Dermis microvascular lymphatic vessel endothelial cell (primary cell): ENCODE measurements at places on chromosomes 1 and 21. TPM values are rescaled to one million over a fixed set of nuclear protein-coding genes. Genes with fewer than 3 reads are reported as not detected.
A peak's percentile ranks its signal among the peaks of the same experiment; 100 is the strongest.

DNA sequence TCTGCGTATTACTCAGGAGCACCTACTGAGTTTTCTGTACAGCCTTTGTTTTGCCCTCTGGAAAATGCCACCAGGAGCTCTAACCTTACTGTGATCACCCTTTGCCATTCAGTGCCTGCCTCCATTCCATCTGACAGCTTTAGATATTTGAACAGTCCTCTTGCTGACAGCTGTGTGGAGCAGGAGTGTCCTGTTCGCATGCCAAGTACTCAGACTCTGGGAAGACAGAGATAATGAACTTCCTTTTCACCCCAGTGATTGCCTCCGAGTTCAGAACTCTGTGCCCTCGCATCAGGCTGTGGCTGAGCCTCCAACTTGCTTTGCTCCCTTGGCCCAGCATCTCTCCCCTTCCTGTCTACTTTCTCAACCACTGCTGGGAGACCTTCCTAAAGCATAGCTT lies 74.0 kb downstream of the CACNA1E start:
- no peak for DNase-seq

DNA sequence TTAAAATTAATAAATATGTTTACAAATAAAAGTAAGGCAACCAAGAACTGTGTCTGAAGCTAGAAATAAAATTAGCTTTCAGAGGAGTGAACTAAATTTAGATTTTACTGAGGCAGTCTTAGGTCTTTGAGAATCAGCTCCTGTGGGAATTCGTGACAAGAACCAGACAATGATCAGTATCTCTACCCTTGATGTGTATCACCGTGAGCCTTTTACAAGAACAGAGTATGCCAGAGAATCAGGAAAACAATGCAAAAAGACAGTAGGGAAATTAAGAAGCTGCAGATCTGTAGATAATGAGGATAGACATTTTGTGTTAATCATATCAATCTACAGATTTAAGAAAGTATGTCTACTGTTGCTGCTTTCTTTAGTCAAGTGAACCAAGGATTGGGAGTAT lies 351.0 kb downstream of the COL11A1 start:
- no peak for DNase-seq

- DNase-seq, result no peak
These were observed 1.8 kb downstream of the CD101 start for GRCh38 chr1:117003223-117003875.

- no peak for DNase-seq
These were observed 569.5 kb downstream of the PTPRU start for GRCh38 chr1:29805896-29806160.

- DNase-seq, result no peak
These were observed 5.1 kb upstream of the OLIG1 start for GRCh38 chr21:33064623-33065390.

- no peak for DNase-seq
These were observed 105.0 kb downstream of the LEPR start for GRCh38 chr1:65525266-65526048.

- DNase-seq, result peak; percentile 65
These were observed 150.7 kb downstream of the TOMM20 start for GRCh38 chr1:234977875-234978396.

GRCh38 chr1:207064561-207064960 lies 11.5 kb downstream of the PFKFB2 start:
- no peak for DNase-seq

GRCh38 chr1:156677616-156678596 lies 699 bp upstream of the NES start:
- DNase-seq, result peak; percentile 64

- no peak for DNase-seq
These were observed 31.2 kb upstream of the IL20 start for GRCh38 chr1:206834217-206834616.

DNA sequence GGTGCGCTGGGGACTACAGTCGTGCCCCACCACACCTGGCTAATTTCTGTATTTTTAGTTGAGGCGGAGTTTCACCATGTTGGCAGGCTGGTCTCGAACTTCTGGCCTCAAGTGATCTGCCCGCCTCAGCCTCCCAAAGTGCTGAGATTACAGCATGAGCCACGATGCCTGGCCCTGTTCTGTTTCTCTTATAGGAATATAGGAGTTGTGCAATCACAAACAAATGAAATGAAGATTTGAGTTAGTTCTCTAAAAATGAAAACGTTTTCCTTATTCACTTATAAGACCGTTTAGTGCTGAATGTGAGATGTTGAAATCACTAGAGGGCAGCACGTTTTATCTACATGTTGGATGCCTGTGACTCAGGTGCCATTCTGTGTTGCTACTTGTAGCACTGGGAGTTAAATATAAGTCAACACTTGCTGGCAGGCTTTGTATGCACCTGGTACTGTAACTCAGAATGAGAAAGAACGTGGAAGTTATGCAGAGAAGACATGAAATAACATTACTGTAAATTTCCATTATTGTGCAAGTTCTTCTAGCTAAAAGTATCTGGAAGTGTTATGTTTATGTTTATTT lies 45.8 kb downstream of the MIGA1 start:
- peak; percentile 90 for DNase-seq

DNA sequence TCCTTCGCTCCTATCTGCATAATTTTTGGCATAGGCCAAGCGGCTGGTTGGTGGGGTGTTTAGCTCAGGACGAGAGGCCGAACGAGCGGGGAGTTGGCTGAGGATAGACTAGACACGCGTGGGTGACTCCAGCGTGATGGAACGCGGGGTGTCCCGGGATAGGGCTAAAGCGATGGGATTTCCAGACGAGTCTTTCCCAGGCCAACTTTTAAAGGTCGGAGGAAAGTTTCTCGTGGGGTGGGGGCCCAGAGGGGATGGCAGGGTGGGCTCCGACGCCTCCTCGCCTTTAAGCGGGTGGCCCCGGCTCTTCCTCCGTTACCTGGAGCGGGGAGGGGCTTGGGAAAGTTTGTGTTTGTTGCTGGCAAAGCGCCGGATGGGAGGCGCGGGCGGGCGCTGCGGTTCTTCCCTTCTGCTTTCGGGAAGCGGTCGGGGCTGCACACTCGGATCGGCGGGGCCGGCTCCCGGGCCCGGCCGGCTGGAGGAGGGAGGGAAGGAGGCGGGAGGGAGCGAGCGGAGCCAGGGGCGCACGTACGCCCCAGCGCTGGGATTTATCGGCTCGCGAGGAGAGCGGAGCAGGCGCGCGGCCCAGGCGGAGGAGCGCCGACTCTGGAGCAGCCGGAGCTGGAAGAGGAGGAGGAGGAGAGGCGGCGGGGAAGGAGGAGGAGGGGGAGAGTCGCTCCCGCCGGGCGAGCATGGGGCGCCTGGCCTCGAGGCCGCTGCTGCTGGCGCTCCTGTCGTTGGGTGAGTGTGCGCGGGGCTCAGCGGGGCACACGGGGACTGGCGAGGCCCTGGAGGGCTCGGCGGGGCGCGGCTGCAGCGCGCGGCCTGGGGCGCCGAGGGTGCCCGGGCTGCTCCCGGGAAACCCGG lies at the start of gene PTGFRN:
Gene PTGFRN (plus strand): TSS at position 405 of the 867 bp plus-strand sequence. CDS start 288 bp downstream, at position 693.
- no peak for DNase-seq

- peak; percentile 62 for DNase-seq
These were observed 10.6 kb downstream of the FCMR start for GRCh38 chr1:206911064-206911663.

- DNase-seq, result no peak
These were observed 116.3 kb downstream of the AKT3 start for GRCh38 chr1:243733670-243734307.

GRCh38 chr1:45767035-45767434 lies 16.6 kb upstream of the IPP start:
- DNase-seq, result no peak

GRCh38 chr1:248361121-248361715 lies at the start of gene OR2T4:
OR2T4 (plus strand) TSS chr1:248361665; CDS start chr1:248361665, 0 bp downstream.
- no peak for DNase-seq

DNA sequence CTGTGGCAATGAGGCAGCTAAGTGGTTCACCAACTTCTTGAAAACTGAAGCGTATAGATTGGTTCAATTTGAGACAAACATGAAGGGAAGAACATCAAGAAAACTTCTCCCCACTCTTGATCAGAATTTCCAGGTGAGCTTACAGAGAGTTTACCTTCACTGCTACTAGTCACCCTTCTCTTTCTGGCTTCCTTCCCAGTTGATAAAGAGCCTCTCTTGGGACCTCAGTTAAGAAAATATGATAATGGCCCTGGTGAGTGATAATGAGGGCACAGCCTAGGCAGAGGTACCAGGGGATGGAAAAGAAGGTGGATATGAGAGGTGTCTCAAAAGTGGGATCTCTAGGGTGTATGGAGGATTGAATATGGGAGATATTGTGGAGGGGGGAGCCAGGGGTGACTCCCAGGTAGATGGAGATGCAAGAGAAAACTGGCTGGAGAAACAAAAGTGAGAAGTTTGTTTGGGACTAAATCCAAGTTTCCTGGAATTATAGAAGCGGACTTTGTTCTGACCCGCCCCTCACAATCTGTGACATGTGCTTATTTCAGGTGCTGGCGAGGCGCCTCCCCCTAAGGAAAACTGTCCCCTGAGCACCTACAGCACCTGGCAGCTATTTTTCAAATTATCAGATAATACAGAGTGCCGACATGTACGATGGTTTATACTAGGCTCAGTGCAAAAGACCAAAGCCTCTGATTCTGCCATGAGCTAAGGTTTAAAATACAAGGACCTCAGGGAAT lies 13.7 kb downstream of the MTARC2 start:
- no peak for DNase-seq

Gene SPRR5
- not detected in 2 replicates for total RNA-seq

Gene CATSPERE
- total RNA-seq, result 0.39 and 0.89 TPM in 2 replicates

Gene CNR2
- total RNA-seq, result not detected in 2 replicates

Gene CA6
- not detected in 2 replicates for total RNA-seq

Gene SYT14
- 0.13 TPM in 2 replicates for total RNA-seq

Gene TDRD5
- total RNA-seq, result 0.13 and 0.51 TPM in 2 replicates

Gene CA14
- not detected in 2 replicates for total RNA-seq

Gene TNNI3K
- 0.13 TPM in 1 of 2 replicates, not detected in the other for total RNA-seq

Gene RIPPLY3
- total RNA-seq, result under 0.01 TPM in 1 of 2 replicates, not detected in the other

Gene DCST1
- not detected in 2 replicates for total RNA-seq

Gene SRM
- 7.6 and 17.2 TPM in 2 replicates for total RNA-seq

Gene NECTIN4
- under 0.01 and 0.26 TPM in 2 replicates for total RNA-seq

Gene CSMD2
- under 0.01 TPM in 2 replicates for total RNA-seq

Gene CHI3L2
- not detected in 2 replicates for total RNA-seq

Gene TMEM200B
- total RNA-seq, result 0.13 TPM in 2 replicates

Gene BEND5
- 0.77 and 2.3 TPM in 2 replicates for total RNA-seq

Gene UBE2U
- 0.13 TPM in 1 of 2 replicates, not detected in the other for total RNA-seq

Gene CD52
- total RNA-seq, result not detected in 2 replicates
